ENCODE measurements at places on chromosomes 1 and 21.

DNA sequence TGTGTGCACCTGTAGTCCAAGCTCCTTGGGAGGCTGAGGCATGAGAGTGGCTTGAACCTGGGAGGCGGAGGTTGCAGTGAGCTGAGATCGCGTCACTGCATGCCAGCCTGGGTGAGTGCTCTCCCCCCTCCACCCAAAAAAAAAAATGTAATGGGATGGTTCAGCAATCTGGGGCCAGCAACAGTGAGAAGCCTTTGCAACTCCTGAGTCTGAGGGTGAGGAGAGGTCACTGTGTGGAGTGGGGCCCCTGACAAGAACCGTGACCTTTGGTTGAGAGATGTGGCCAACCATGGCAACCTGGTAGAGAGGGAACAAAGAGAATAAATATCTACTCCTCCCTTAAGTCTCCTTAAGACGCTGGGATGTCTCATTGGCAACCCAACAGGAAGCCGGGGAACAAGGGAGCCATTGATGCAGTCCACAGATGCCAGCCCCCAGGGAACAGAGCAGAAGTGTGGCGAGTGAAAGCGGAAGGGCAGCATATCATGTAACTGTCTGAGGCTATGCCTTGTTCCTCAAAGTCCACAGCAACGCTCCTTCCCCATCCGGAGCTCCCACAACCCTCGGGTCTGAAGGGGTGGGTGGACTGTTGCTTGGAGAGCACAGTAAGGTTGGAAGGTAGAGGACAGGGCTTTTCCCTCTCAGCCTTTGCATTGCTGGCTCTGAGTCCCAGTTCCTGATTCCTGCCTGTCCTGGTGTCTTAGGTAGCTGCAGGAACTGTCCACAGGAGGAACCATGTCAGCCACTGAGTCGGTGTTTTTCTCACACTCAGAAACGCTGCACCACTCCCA is 8.3 kb downstream of the TRNP1 start:
- no peak for DNase-seq

DNA sequence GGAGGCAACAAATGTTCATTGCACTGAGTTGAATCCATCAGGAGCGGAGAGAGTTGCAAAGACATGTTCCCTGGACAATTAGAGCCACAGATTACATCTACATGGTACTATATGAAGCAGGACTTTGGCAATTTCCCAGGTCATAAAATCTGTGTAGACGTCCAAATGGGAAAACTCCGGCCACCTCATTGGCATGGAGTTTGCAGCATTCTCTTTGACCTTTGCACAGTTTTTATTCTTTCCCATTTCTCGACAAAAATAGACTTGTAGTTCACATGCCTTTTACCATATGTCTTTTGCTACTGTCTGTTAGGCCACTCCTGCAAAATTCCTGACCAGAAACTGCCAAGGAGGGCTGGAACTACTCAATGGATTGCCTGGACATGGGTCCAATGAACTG is 48.2 kb downstream of the UBE2T start:
- no peak for DNase-seq

DNA sequence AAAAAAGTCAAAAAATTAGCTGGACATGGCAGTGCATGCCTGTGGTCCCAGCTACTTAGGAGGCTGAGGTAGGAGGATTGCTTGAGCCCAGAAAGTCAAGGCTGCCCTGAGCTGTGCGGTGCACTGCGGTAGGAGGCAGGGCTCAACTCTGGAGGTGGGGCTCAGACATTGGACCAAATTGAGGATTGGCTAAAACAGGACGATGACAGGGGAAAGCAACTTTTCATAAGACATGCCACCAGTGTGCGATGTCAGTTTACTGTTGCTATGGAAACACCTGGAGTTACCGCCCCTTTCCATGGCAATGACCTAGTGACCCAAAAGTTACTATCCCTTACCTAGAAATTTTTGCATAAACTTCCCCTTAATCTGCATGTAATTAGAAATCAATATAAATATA is 85.3 kb downstream of the DISP3 start:
- no peak for DNase-seq

GRCh38 chr1:110360431-110360830 is 21.3 kb downstream of the RBM15 start:
- no peak for DNase-seq

GRCh38 chr21:45468051-45468970 is 63.3 kb downstream of the COL18A1 start:
- no peak for DNase-seq

GRCh38 chr1:48823168-48823567 is 46.5 kb upstream of the BEND5 start:
- DNase-seq: no peak

DNA sequence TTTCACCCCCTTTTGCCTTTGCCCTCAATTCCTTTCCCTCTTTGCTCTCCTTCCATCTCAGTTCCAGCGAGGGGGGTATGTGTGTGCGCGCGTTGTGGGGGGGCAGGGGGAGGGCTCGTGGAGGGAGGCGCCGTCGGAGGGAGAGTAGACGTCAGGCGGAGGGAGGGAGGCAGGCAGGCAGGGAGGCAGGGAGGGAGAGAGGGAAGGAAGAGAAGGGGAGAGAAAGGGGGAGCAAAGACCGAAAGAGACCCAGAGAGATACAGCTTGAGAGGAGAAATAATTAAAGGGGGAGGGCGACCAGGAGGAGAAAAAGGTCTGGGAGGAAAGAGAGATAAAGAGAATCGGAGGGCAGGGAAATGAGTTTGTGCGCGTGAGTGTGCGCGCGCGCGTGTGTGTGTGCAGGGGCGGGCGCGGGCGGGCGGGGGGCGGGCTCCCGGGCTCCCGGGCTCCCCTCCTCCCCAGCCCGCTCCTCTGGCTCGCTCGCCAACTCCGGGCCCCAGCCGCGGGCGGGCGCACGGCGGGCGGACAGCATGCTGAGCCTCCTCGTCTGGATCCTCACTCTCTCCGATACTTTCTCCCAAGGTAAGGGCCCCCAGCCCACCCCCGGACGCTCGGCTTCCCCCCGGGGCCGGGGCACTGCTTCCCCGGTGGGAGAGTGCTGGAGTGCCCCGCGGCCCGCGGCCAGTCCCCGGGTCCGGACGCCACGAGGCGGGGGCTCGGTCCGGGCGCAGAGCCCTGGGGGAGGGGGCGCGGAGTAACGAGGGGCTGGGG is at the start of gene KIRREL1:
KIRREL1 (plus strand) TSS at position 499 of the 771 bp plus-strand sequence; CDS start at position 531, 32 bp downstream.
- peak; percentile 59 for DNase-seq

- no peak for DNase-seq
Measured at GRCh38 chr1:212955098-212955497, 4.8 kb downstream of the VASH2 start.

- no peak for DNase-seq
Measured at GRCh38 chr1:55210990-55211801, 4.0 kb downstream of the USP24 start.

- DNase-seq: no peak
Measured at GRCh38 chr21:45228656-45229240, 58.9 kb downstream of the POFUT2 start.

Data from RWPE1 (cell line).